ENCODE measurements at places on chromosomes 3 and 15.

- no peak for DNase-seq
Observed at GRCh38 chr15:101795455-101795854, 7.9 kb upstream of the OR4F6 start.

GRCh38 chr15:94791510-94791909 is 560.1 kb downstream of the MCTP2 start:
- no peak for DNase-seq

- DNase-seq = no peak
Observed at GRCh38 chr15:68354268-68354667, 76.7 kb downstream of the FEM1B start.

GRCh38 chr3:14371573-14372474 is 30.6 kb upstream of the SLC6A6 start:
- no peak for DNase-seq

DNA sequence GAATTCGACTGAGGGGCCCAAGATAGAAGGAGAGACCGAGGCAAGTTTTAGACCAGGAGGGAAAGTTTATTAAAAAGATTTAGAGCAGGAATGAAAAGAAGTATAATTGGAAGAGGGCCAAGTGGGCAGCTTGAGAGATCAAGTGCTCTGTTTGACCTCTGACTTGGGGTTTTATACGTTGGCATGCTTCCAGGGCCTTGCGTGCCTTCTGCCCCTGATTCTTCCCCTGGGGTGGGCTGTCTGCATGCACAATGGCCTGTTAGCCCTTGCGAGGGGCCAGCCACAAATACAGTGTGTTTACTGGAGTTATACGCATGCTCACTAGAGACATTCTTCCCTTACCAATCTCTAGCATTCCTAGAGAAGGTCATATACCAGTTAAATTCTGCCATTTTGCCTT is 70.7 kb upstream of the LARS2 start:
- DNase-seq = no peak

DNA sequence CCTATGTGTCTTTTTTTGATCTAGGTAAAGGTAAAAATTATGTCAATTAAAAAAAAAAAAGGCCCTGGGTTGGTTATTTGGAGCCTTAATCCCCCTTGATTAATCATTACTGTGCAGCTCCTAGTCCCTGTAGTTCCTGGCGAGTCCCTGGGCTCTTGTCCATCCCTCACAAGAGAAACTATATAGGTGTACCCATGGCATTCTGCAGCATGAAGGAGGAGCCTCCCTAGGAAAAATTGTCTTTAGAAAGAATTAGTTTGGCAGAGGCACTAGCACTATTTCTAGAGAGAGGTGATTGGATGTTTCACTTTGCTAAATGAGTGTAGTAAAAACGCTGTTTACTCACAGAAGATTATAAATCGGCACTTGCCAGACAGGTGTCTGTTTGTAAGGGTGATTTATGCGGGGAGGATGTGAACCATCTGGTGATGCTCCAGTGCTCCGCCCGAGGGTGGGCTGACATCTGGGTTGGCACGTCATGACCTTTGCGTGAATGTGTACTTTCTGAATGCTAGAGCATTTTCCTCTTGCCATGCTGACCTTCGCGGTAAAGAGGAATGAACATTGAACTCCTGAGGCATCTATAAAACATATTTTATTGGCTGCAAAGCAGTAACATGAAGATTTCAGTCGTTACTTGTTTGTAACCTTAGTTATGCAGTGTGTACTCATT is 12.6 kb downstream of the PLCL2 start:
- DNase-seq = no peak
